Brain microvascular endothelial cell (primary cell): ENCODE measurements at places on chromosomes 16 and 17.

DNA sequence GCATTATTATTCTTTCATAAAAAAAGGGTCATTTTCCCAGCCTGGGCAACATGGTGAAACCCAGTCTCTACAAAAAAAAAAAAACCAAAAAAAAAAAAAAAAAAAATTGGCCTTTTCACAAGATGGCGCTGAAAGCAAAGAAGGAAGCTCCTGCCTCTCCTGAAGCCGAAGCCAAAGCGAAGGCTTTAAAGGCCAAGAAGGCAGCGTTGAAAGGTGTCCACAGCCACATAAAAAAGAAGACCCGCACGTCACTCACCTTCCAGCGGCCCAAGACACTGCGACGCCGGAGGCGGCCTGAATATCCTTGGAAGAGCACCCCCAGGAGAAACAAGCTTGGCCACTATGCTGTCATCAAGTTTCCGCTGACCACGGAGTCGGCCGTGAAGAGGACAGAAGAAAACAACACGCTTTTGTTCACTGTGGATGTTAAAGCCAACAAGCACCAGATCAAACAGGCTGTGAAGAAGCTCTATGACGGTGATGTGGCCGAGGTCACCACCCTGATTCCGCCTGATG, 4.9 kb upstream of the PGAP6 start:
- no peak for DNase-seq

DNA sequence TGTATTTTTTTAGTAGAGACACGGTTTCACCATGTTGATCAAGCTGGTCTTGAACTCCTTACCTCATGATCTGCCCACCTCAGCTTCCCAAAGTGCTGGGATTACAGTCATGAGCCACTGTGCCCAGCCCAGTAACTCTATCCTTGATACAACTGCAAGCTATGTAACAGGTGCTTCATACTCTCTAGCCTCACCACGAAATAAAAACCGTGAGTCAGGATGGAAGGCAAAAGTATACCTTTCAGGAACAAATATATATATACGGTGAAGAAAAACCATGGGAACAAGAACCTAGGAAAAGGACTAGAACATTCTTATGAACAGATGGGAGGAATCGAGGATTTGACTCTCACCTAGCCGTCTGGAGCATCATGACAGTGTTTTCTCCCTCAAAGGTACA, 9.6 kb upstream of the FBF1 start:
- DNase-seq = no peak

DNA sequence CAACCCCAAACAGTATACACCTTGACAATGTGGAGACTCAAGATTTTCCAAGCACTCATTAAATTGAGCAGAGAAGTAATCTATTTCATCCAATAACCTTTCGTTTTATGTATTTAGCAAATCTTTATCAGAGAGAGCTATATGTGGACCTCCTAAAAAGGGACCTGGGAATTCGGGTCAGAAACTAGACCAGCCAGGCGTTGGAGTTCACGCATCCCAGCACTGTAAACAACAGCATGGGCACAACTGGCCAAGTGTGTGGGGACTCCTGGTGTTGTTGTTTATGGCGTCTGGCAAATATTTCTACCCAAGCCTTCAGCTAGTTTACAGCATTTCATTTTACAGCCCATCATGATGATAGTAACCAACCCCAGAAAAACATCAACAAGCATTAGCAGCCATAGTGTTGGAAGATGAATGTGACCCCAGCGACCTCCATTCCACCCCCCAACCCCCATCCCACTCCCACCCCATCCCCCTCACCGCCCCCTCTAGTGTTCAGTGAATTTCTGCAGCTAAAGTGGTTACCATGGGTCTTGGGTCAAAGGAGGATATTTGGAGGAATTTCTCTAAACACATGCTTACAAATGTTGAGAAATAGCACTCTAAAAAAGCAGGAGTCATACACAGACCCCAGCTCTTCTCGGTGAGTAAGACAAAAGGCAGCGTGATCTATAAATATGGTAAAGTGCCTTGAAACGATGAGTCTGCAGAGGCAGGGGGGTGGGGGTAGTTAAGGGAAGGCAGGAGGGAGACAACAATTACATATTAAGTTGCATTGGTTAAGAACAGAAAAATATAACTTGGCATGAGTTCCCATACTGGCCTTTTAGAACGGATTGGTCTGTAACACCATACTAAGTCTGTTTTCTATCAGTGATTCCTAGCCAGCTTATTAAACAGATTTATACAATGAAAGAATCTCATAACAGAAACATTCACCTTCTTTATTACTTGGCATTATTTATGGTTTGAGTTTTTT, 91.4 kb upstream of the TBX2 start:
- peak; percentile 94 for DNase-seq

DNA sequence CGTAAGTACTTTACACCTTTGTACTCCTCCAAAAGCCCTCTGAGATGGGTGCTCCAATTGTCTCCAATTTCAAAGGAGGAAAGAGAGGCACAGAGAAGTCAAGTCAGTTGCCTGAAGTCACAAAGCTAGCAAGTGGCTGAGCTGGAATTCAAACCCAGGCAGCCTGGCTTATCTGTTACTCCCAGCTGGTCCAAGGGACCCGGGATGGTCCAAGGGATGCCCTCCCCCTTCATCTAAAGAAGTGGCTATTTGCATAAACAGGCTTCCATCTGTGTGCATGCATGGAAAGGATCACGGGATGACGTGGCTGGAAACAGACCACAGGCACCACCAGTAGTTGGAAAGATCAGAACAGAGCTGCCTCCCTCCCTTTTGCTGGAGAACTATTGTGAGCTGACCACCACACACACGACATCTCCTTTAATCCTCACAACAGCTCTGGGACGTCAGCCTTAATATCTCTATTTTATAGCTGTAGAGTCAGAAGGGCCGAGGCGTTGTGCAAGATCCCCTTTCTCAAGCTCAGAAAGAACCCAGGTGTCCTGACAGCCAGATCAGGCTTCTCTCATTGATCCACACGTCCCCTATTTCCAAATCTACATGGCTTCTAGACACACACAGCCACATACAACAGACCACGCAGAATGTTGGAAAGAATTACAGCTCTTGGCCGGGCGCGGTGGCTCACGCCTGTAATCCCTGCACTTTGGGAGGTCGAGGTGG, 10.9 kb upstream of the COL1A1 start:
- no peak for DNase-seq

DNA sequence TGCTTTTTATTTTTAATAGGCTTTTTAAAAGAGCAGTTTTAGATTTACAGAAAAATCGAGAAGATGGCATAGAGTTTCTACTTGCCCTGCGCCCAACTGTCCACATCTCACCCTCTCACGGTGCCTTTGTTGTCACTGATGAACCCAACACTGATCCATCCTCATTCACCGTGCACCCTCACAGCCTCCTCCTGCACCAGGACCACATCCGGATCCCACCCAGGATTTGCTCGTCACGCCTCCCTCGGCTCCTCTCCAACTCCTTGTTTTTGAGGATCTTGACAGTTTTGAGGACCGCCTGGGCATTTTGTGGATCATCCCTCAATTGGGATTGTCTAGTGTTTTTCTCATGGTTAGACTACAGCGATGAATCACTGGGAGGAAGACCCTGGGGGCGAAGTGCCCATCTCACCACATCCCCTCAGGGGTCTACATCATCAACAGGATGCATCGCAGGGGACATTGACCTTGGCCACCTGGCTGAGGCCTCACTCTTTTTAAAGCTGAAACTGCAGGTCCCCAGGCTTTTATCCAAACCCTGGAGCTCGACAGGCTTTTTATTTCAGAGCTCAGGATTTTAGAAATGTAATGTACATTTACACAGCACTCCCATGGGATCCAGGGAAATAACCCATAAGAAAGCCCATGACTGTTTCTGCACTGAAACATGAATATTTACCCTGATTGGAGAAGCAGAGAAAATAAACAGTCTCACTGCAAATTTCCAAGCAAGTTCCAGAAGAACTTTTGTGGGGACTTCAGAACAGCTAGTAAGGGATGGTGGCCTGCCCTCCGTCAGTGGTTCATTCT, 71.8 kb upstream of the ZNF469 start:
- no peak for DNase-seq

DNA sequence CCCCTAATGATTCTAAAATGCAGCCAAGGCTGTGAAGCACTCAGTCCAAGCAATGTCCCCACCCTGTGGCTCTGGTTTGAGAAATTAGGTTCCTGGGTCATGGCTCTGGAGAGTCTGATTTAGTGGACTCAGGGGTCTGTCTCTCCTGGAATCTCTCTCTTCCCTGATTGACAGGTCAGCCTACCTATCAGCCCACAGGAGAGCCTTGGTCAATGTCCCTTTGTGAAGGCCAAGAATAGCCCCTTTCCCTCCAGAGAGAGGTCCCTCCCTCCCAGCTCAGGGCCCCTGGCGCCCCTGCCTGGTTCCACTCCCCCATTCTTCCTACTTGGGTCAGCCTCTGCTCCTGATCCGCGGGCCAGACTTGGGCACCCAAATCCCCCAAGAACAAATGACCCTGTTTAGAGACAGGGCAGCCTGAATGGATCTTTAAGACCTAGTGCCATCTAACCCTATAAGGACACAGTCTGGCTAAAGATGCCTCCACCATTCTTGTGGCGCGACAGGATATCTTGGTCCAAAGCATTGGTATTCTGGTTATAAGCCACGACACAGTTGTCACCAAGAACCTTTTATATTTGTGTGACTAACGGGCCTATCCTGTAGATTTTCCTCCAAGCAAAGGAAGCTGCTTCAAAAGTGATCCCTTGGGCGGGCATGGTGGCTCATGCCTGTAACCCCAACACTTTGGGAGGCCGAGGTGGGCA, 38.3 kb upstream of the PRSS54 start:
- DNase-seq = no peak

DNA sequence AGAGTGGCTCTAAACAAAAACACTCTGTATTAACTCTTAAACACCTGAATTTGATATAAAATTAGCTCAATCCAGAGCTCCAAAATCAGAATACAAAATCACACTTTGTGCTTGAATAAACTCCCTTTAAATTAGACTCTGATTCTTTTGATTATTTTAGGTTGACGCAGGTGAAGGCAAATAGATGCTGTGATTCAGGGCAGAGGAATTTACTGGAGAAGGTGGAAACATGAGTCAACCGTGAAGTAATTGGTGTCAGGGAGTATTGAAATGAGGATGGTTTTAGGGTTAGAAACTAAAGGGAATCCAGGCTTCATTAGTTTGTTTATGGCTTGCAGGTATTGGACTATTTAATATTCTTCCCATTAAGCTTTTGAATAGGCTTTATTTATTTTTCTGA, 37.1 kb upstream of the TEKT1 start:
- DNase-seq = no peak

- peak; percentile 34 for DNase-seq
Observed at GRCh38 chr16:82368041-82368440, 198.0 kb upstream of the MPHOSPH6 start.

- no peak for DNase-seq
Observed at GRCh38 chr17:39674702-39675389, 6.6 kb downstream of the PNMT start.

GRCh38 chr16:2985462-2985861, 5.2 kb upstream of the PKMYT1 start:
- no peak for DNase-seq

DNA sequence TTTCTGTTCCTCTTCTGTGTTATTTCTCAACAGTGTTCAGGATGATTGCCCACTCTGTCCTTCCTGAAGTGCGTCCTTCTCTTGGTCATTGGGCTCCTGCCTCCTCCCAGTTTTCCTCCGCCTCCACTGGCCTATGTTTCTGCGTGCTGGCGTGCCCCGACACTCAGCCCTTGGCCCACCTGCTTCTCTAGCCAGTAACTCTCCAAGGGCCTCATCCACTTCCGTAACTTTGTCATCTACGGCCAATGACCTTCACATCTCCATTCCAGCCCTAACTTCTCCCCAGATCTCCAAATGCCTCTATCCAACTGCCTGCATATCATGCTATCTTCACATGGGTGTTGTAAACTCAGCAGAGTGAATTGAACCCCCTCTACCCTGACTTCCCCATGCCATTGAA, 39.6 kb upstream of the RPL38 start:
- DNase-seq = no peak

DNA sequence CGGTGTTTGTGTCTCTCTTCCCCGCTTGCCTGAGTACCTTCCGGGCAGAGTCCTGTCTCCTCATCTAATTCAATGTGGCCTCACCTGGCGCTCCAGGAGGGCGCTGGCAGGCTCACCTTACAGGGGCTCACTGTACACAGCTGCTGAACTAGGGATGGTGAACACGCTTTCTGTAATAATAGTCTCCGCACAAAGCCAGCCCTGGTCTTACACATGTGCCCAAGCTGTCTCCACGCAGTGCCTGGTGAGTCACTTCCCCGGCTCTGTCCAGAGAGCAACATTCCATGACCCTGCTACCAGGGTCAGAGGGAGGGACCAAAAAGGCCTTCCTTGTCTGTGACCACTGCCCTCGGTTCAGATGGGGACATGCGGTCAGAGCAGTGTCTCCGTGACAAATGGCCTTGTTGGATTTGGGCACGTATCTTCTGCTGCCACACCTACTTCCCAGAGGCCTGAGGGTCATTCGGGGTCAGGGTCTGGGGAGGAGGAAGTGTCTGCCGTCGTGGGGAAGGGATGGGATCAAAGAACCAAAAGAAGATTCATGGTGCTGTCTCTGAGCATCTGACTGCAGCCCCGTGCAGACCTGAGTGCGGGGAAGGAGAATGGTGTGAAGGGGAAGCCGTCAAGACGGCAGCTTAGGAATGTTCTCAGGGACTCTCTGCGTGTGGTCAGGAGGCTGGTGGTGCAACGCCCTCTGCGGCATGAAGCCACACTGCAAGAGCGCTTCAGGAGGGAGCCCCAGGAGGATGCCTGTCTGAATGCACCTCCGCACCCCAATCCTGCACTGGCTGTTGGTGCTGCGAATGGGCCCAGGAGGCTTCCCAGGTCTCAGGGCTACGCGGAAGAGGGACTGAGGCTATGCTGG, 68.8 kb downstream of the IL21R start:
- DNase-seq = peak; percentile 78

DNA sequence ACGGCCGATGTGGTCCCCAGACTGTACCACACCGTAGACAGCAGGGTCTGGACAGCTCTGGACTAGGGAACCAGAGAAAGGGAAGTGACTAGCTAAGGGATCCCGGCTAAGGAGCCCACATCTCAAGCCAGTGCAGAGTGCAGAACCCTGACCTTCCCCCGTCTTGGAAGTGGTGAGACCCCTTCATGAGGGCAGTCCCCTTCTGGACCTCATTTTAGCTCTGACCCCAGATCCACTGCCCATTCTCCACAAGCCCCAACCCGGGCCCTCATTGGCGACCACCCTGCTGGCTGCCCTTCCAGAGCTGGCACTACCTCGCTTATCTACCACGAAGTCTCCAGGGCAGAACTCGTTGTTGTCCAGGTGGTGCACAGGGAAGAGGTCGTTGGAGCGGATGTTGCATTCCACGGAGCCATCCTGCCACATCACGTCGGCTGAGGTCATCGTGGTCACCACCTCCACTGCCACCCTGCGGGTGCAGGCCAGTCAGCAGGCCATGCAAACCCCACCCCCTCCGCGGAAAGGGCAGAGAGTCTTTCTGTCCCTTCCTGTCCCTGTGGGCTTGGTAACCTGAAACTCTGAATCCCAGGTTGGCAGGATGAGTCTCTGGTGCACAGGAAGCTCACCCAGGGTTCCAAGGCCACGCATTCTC, 14.2 kb downstream of the SPHK1 start:
- no peak for DNase-seq

- DNase-seq = no peak
Observed at GRCh38 chr17:63762161-63763078, 11.0 kb downstream of the CCDC47 start.

- DNase-seq = no peak
Observed at GRCh38 chr16:19655242-19655777, 62.7 kb downstream of the KNOP1 start.

- no peak for DNase-seq
Observed at GRCh38 chr17:77542011-77542410, 401.2 kb downstream of the SEC14L1 start.

- no peak for DNase-seq
Observed at GRCh38 chr17:64219571-64219970, 43.5 kb downstream of the TEX2 start.
